Stimulated activated CD8-positive, alpha-beta memory T cell treated with anti-CD3 and anti-CD28 coated beads, Interleukin-12 subunit alpha, Interleukin-12 subunit beta, amount 100 ng/mL, for 4 hours (primary cell): ENCODE measurements at places on chromosomes 12 and 14.

DNA sequence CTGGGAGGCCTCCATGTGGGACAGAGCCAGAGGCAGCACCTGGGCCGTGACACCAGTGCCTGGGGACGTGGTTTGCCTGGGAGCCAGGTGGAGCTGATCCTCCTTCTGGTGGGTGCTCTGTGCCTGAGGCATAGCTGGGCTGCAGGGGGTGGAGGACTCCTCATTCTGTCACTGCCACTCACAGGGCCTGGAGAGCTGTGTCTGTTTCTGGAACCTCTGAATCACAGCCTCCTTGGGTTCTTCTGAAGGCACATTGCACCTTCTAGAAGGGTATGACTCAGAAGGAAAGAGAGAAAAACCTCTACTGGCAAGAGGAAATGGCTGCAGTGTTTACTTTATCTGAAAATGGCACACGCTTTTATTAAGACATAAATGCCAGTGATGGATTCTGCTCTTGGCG lies 659.8 kb downstream of the VRK1 start:
- DNase-seq: peak; percentile 55

GRCh38 chr14:50756300-50756699 lies 74.7 kb downstream of the NIN start:
- DNase-seq: no peak

GRCh38 chr12:79549531-79550271 lies 141.1 kb downstream of the PAWR start:
- no peak for DNase-seq

- no peak for DNase-seq
These were observed 185.9 kb downstream of the PPM1H start for GRCh38 chr12:62748941-62749468.

DNA sequence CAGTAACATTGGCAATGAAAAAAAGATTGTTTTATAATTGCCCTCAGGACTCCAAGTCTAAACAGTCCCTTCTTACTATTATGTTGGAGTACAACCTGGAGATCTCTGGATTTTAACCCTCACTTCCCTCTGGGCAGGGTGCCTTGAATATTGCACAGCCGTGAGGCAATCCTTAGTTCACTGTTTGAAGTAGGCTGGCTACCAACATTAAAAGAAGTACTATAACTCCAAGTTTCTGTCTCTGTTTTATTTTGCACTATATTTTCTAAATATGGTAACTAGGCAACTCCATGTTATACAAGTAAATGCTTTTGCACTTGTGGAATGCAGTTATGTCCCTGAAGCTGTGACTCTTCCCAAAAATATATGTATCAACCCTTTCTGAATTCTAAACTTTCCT lies 490.7 kb downstream of the EGLN3 start:
- DNase-seq: no peak

DNA sequence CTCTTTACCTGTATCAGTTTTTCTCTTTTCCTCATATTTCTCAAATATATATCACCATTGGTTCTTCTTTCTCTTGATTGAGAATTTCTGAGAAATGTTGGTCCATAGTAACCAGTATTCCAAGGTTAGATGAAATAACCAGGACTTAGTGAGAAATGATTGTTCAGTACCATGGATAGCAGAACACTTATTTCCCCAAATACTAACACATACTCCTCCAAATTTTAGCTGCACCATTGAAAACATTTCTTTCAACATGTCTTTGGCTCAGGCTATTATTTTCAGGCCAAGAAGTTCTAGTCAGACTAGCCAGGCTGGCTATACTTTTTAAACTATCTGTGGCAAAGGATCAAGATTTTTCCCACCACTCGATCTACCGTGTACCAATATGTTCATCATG lies 113.3 kb downstream of the PTPRO start:
- DNase-seq: no peak

DNA sequence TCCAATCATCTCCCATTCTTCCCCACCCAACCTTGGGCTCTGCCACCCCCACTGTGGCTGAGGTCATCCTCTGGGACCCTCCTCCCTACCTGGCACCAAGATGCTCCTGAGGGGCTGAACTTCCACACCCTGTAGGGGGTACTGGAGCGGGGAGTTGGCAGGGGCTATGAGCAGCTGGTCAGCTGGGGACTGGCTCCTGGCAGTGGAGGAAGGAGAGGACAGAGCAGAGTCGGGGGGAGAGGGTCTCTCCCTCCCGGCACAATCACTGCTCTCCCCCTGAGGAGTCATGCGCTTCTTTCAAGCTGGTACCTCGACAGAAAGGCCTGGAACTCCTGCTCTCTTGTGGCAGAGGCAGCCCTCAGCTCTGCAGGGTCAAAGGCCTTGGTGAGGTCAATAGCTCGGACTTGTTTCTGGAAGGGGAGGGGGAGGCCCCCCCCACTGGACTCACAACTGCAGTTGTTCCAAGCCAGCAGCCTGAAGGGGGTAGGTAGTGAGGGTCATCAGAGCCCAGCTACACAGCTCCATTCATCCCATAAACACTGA lies 2.0 kb downstream of the B4GALNT1 start:
- DNase-seq: no peak

DNA sequence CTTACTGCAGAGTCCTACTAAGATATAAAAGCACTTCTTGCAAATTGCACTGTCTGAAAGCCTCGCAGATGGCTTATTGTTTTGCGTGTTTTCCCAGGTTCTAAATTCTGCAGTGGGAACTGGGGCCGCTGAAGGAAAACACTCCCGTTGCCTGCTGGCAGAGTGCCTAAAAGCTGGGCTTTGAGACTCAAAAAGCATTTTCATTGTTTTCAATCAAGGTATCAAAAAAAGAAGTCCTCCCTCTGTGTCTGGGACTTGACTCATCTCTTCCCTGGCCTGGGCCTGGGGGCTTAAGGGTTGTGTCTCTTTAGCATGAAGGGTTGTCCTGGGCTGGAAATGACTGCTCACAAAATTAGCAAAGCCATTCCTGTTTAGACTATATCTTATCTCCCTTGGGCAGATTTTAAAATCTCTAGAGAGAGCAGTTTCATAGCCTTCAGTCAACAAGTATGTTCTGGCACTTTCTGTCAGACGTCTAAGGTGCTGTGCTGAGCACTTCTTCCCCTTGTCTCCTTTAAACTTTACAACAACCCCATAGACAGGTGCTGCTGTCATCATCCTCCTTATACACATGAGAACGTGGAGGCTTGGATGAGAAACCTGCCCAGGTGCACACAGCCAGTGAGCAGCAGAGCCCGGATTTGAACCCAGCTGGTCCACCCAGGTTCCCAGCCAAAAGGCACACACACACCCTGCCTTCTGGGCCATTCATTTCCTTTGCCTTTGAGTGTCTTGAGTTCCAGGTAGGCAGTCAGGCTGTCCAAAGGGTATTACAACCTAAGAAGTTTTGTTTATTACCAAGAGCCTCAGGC lies 31.1 kb downstream of the ELK3 start:
- DNase-seq: no peak

DNA sequence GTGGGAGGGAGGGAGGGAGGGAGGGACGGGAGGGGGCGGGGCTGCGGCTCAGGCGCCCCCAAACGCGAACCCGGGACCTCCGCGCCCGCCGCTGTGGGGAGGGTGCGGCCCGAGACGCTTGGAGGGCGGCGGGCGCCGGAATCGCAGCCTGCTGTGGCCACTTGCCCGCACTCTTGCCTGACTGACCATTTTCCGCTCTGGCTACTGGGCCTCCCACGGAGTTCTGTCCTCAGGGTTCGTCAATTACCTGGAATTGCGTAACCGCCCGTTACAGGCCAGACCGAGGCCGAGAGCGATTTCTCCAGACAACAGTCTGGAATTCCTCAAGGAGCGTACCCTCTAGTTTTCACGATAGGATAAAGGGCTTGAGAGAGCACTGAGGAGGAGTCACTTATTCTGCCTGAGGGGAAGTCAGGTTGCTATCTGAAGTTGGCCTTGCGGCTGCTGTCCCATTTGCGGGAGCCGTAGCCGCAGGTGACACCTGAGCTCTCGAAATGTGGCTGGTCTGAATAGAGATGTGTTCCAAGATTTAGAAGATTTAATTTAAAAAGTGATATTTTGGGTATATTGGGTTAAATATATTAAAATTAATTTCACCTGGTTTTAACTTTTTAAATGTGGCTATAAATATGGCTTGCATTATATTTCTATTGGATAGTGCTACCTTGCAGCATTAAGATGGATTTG lies 446 bp upstream of the ZNF641 start:
- no peak for DNase-seq

- no peak for DNase-seq
These were observed 30.4 kb downstream of the PPHLN1 start for GRCh38 chr12:42356344-42356743.

- DNase-seq: no peak
These were observed 190.8 kb downstream of the TTC7B start for GRCh38 chr14:90625445-90625844.

DNA sequence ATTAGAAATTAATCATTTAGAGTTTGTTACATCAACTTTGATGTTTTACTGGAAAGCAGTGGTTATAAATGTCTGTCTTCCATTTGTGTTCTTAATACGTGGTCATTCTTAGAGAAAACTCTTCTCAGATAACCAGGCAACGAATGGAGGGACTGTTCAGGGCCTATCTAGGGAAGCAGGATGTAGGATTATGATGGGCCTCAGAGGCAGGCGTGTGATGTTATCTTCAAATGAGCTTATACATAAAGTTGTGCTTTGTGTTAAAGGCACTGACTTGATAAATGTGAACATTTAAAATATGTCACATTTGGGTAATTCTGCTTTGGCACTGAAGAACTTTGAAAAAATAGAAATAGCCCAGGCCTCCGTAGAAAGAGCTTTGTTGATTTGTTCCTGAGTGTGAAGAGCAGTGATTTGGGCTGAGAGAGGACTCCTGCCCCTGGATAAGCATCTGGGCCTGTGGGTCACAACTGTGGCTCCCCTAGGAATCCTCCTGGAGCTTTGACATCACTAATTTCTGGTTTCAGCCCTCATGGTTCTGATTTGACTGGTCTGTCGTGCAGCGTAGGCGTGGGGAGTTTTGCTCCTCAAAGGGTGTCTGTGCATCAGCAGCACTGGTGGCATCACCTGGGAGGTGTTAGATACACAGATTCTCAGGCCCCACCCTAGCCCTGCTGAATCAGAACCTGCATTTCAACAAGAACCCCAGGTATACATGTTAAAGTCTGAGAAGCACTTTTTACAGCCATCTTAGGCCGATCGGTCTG lies 55.4 kb downstream of the SAMD4A start:
- no peak for DNase-seq

DNA sequence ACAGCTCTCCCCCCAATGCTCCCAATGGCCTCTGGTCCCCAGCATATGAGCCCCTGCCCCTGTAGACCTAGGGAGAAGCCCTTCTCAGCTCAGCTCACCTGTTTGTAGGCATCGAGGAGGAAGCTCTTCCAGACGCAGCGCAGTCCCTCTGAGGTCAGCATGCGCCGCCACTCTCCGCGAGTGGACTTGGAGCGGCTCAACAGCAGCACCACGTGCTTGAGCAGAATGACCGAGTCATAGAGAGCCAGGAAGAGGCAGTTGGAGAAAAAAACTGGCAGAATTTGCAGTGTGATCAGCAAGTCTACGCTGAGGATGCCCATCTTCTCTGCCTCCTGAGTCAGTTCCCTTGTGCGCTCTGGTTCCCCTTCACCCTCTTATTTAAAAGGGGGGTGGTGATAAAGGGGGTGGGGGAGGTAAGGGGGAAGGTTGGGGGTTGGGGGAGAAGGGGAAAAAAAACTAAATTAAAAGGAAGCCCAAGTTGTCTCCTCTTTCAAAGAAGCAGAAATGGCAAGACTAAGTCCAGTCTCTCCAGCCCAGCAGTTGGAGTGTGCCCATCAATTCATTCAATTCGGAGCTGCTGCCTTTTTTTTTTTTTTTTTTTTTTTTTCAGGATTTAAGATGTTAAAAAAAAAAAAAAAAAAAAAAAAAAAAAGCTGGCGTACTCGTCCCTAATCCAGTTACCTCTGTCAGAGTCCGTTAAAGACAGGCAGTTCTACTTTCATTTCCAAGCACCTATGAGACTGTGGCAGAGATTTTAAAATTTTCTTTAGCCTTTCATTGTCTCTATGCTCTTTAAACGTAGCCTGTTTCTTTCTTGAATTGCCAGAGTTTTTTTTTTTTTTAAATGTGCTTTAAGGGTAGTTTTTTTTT lies at the start of gene DIO2:
Gene DIO2 (minus strand): TSS at position 352 of the 870 bp plus-strand sequence. CDS start 32 bp downstream, at position 320.
- DNase-seq: no peak

DNA sequence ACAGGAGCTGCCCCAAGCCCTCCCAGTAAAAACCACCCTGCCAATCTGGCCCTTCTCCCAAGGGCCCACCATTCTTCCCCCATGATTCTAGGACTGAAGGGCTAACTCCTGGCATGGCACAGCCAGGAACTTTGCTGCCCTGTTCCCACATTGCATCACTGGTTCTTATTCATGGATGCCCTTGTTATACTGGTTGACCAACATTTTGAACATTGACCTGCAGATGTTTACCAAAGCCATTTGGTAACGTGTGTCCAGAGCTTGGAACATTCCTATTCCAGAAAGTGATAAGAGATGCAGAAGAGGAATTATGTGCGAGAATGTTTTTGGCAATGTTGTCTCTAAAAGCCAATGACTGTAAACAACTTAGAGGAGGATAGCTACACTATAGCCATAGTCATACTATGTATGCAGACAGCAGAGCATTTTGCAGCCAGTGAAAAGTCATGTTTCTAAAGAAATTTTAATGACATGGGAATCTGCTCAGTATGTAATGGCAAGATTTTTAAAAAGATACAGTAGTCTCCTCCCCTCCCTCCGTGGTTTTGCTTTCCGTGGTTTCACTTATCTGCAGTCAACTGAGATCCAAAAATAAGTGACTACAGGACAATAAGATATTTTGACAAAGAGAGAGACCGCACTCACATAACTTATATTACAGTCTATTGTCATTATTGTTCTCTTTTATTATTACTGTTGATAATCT lies 108.8 kb downstream of the DAAM1 start:
- no peak for DNase-seq

- DNase-seq: no peak
These were observed 410.1 kb downstream of the NAV3 start for GRCh38 chr12:78240827-78241226.

- no peak for DNase-seq
These were observed 297.1 kb upstream of the TBX3 start for GRCh38 chr12:114981036-114981435.

DNA sequence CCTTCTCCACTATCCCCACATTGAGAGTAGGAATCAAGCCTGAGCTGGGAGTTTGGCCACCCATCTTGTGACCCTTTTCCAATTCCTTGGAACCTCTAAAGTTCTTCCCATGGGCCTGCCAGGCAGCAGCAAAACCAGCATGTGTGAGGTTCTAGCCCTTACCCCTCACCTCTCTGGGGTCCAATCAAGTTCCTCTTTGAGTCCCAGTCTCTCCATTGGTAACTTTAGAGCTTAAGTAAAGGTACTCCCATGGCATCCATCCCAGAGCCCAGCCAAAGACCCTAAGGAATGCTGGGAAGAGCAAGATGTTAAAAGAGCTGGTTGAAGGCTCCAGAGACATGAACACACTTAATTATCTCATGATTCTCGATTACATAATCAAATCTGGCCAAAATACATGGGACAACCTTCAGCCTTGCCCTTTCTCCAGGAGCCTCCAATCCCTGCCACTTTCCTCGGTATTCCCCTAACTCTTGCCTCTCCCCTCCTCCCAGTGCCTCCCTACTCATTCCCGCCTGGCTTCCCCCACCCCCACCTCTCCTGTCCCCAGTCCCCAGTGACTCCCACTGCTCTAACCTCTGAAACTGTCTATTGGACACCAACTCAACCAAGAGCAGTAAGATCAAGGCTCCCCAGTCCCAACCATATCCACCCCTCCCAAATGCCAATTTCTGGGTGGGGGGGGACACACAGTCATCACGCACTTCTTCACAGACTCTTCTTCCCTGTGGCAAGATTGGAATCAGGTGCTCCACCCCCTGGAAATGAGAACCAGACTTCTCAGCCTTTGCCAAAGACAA lies 4.8 kb upstream of the TNS2 start:
- no peak for DNase-seq
